ENCODE measurements at places on chromosomes 2 and 18.

GRCh38 chr2:188786368-188786841 lies 187.8 kb upstream of the COL3A1 start:
- DNase-seq, result no peak

DNA sequence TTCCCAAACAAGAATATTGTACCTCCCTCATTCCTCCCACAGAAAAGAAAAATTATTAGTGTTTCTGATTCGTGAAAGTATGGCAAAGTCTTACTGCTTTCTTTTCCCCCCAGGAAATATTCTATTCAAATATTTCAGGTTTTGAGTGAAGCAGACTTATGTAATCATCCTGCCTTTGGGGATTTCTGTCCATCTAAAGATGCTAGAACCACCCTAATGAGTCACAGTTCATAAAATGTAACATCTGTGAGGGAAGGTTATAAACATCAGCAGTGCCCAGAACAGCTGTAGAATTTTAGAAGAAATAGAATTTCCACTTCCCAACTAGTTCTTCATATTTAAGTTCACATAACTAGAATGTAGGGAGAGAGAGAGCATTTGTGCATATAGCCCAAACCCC lies 39.0 kb downstream of the EEF1B2 start:
- DNase-seq, result no peak

DNA sequence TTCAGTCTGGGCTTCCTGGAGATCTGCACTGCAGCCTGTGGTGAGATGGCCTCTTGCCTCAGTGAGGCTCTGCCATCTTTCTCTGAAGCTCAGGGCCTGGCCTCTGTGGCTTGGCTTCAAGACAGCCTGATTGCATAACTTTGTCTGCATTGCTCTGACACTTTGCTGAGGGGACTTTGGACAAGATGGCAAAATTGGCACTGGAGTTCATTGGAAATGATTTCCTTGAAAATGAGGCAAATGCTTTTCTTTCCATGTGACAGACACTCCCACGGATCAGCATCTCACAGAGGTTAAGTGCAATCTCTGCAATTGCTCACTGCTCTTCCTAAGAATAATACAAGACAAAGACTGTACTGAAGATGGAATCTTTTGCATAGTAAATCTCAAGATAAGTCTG lies 166.8 kb downstream of the KCNS3 start:
- DNase-seq, result no peak

DNA sequence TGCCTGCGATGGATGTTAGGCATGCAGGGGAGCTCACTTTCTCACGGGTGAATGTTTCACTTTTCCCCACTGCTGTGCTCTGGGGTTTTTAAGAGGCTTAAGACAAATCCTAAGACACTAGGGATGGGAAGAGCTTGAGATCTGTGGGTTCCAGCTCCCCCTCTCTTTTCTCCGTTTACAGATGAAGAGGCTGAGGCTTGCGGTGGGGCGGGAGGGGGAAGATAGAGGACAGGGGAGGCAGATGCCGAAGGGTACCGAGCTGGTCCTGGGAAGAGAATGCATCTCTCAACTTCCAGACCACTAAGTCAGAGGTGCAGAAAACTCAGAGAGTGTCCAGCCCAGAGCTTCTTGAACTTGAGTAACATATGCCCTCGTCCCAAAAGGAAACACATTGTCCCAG lies 8.2 kb upstream of the ATOH8 start:
- DNase-seq, result no peak

GRCh38 chr18:34627137-34627920 lies 82.8 kb upstream of the DTNA start:
- no peak for DNase-seq

DNA sequence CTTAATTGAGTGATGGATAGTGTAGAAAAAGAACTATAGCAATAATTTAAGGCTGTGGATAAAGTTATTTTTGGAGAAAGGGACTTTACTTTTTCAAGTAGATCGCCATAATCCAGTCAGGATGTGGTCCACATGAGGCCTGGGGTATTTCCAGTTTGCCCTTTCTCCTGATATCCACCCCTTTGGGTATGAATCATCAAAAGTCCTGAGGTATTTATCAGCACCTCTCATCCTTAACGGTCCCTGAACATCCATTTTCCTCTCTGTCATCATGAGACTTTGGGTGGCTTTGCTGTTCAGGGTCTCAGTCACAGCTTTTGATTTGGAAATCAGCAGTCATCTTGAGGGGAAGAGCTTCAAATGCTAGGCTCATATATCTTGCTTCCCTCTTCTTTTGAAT lies 39.3 kb upstream of the ELAC1 start:
- no peak for DNase-seq

- DNase-seq, result no peak
Observed at GRCh38 chr18:70494524-70494923, 205.7 kb downstream of the SOCS6 start.

GRCh38 chr18:49169037-49169521 lies 218.3 kb upstream of the SMAD7 start:
- no peak for DNase-seq

DNA sequence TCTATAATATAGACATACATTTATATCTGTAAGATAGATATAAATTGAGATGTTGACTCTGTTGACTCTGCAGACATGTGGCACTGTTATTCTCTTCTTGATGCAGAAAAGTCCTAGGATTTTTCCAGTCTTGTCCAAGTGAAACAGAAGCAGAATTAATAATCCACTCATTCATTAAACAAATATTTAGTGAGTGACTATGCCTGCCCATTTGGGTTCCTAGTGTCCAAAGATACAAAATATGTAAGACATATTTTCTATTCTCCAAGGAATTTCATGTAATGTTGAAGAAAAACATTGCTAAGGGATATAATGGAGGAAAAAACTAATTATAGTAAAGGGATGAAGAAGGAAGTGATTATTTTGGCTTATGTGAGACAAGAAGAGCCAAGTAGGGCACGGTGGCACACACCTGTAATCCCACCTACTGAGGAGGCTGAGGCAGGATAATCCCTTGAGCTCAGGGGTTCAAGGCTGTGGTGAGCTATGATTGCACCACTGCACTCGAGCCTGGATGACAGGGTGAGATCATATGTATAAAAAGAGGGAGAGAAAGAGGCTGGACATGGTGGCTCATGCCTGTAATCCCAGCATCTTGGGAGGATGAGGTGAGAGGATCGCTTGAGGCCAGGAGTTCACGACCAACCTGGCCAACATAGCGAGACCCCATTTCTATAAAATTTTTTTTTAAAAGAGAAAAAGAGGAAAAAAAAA lies 19.9 kb upstream of the PLEKHH2 start:
- no peak for DNase-seq

- no peak for DNase-seq
Observed at GRCh38 chr2:12127638-12128037, 381.2 kb downstream of the LPIN1 start.
